ENCODE measurements at places on chromosomes 16 and 17.

DNA sequence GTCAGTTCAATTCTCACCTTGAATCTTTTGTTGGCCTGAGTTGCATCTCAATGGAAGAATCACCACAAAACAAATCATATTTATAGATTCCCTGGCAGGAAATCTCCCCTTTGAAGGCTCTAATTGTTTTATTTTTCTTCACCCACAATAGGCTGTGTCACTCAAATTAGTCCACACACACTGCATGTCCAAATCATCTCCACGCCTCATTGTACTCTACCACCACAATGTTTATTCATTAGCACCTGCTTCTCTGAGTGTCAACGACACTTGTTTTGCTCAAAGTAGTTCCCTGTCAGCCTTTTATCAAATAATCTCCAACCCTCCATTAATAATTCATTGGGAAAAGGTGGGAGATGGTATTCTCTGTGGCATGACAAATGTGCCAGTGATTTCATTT lies 164.3 kb downstream of the ABCC12 start:
- DNase-seq, result no peak

DNA sequence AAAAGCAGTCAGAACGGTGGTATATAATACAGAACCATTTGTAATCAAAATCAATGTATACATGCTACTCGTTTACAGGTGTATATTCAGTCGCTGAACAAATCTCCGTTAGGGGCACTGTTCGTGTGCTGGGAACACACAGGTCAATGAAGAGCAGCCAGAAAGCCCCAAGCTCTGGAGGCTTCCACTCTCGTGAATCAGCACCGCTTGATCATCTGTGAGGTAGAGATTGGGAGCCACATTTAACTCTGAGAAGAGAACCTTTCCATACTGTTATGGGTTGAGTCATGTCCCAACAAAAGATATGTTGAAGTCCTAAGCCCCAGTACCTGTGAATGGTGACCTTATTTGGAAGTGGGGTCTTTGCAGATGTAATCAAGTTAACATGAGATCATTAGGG lies 5.4 kb upstream of the CYTH1 start:
- DNase-seq, result no peak

GRCh38 chr17:58394534-58395223 lies 22.7 kb downstream of the RNF43 start:
- no peak for DNase-seq

DNA sequence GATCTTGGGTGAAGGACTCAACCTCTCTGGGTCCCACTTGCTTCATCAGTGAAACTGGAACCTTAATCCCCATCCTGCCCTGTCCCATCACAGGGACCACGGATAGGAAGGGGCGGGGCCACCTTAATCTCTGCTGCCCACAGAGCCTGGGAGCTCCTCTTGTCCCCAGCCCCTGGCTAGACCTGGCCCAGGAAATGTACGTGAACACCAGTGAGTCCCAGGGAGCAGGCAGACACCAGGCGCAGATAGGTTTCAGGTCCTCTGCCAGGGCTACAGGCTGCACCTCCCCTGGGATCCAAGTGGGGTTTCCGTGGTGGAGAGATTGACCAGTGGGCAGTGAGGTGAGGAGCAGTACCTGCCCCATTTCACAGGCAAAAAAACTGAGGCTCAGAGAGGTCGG lies 21.0 kb downstream of the RAB11FIP4 start:
- DNase-seq, result no peak

DNA sequence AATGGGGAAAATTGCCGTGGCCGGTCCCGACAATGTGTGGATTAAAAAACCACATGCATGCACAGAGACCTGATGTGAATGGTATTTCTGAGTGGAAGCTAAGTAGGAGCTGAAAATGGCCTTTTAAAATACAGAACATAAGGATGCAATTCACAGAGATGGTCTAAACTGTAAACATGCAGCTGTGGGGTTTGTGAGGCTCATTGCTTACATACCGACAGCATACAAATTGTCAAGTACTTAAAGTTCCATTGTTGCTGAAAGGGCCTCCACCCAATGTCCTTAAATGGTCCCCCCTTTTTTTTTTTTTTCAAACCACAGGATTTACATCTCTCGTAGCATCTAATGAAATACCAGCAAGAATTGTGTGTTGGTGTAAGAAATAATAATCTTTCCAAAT lies 523.2 kb downstream of the MAF start:
- no peak for DNase-seq

DNA sequence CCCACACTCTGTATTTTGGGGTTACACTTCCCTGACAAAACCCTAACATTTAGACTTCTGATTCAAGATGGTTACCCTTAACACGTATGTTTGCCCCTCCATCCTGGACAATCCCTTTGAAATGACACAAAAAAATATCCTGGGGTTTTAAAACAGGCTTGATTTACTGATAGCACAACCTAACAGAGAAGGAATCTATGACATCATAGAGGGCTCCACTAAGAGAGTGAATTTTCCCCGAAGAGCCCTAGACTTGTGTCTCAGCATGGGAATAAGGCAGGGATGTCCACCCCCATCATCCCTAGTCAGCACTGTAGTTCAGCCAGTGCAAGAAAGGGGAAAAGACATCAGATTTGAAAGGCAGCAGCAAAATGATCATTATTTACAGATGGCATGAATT lies 15.8 kb upstream of the SRCIN1 start:
- DNase-seq, result no peak

GRCh38 chr17:30323262-30323894 lies 10.5 kb downstream of the TMIGD1 start:
- DNase-seq, result peak; percentile 62

- no peak for DNase-seq
Observed at GRCh38 chr16:89094252-89094879, 714 bp downstream of the ACSF3 start.

GRCh38 chr16:58847902-58848661 lies 114.0 kb upstream of the GOT2 start:
- no peak for DNase-seq

DNA sequence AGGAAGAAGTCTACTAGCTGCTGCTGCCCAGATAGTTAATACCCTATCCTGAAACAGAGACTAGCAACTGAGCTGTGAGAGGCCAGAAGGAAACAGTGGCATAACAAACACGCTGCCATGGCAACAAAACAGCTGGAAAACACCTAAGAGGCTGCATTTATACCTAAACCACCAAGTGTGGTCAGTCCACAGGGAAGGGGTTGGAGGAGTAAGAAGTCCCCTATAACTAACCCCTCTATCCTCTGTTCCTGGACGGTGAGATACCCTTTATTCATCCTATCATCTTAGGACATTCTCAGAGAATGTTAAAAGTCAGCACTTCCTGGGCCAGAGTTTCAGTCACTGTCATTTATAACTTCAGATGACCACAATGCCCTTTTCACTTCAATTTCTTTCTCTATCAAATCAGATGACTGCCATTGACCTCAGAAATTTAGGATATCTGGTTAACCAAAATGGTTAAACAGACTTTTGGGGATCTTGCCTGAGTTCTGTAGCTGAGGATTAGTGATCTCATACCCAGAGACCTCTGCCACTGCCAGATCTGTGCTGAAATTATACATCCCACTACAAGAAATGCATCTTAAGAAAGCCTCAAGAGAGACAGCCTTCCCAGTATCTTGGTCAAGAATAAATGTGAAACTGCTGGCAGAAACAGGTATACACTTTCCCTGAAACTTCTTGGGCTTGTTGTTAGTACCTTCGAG lies 36.2 kb downstream of the STH start:
- no peak for DNase-seq

GRCh38 chr17:226108-227077 lies 44.9 kb upstream of the DOC2B start:
- no peak for DNase-seq

DNA sequence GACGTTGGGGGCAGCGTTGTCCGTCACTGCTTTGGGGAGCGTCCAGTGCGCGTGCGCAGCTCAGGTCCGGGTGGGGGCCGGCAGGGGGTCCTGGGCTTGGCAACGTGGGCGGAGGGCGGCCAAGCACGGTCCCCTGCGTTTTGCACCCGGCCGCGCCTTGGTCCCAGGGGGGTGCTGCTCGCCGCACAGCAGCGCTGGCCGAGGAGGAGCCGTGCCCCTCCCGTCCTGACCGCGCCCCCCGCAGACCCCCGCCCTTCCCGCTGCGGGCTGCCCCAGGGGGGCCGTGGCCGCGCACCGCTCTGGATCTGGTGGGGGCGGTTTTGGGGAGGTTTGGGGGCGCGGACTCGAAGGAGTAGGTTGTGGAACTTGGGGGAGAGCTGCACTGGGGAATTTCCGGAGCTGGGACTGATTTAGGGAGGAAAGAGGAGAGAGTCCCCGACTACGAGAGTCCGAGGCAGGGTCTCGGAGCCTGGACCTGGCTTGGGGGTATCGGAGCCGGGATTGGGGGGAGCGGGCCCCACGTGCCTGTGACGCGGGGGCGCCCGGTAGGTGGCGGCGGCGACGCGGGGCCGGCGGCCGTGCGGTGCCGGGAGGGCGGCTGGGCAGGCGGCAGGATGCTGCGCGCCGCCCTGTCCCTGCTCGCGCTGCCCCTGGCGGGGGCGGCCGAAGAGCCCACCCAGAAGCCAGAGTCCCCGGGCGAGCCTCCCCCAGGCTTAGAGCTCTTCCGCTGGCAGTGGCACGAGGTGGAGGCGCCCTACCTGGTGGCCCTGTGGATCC lies at the start of gene SLC9A5:
SLC9A5 (plus strand) TSS at position 579 of the 777 bp plus-strand sequence; CDS start at position 615, 36 bp downstream.
- no peak for DNase-seq

- no peak for DNase-seq
Observed at GRCh38 chr17:70713694-70714093, 544.4 kb downstream of the KCNJ2 start.

- no peak for DNase-seq
Observed at GRCh38 chr16:10305912-10306311, 79.9 kb upstream of the ATF7IP2 start.
